MM.1S (cell line): ENCODE measurements at places on chromosomes 1 and 21.

- no peak overlapping the region for H3K4me3 ChIP-seq
- H3K27me3 ChIP-seq = no peaks in the 10 kb centered on the region
- H3K27ac ChIP-seq = no peak overlapping the region
- DNase-seq = no peak
Observed at GRCh38 chr1:235239851-235240250, 78.8 kb upstream of the RBM34 start.

GRCh38 chr1:14220811-14221210 lies 377.7 kb upstream of the KAZN start:
- no peaks in the 10 kb centered on the region for H3K4me1 ChIP-seq
- no peaks in the 10 kb centered on the region for H3K36me3 ChIP-seq

DNA sequence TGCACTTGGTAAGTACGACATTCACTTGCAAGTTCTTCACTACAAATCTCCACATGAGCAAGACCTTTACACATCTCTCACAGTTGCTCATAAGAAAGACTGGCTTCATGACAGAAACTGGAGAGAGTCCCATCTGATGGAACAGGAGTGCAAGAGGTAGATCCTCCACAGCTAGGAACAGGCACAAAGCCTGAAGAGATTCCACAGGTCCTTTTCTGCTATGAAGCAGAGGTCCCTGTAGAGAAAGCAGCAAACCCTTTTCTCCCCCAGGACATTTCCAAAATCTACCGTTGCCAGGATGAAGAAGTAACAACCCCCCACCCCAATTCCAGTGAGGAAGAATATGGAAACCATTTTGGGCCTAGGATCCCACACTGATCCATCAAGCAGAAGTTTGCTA lies 47.3 kb downstream of the EIF4G3 start:
- no peak for DNase-seq
- H3K27ac ChIP-seq = no peak overlapping the region
- H3K27me3 ChIP-seq = no peaks in the 10 kb centered on the region
- H3K36me3 ChIP-seq = no peaks in the 10 kb centered on the region
- H3K4me3 ChIP-seq = no peak overlapping the region

GRCh38 chr1:200166411-200166810 lies 138.9 kb downstream of the NR5A2 start:
- no peak overlapping the region for H3K4me3 ChIP-seq
- no peak overlapping the region for H3K27ac ChIP-seq
- no peaks in the 10 kb centered on the region for H3K4me1 ChIP-seq
- DNase-seq = no peak
- H3K27me3 ChIP-seq = no peaks in the 10 kb centered on the region

- no peak for DNase-seq
- no peaks in the 10 kb centered on the region for H3K4me1 ChIP-seq
- peaks cover 71% of the 10 kb centered on the region for H3K27me3 ChIP-seq
- H3K4me3 ChIP-seq = no peak overlapping the region
- H3K36me3 ChIP-seq = no peaks in the 10 kb centered on the region
Observed at GRCh38 chr1:29325675-29326074, 89.4 kb downstream of the PTPRU start.

DNA sequence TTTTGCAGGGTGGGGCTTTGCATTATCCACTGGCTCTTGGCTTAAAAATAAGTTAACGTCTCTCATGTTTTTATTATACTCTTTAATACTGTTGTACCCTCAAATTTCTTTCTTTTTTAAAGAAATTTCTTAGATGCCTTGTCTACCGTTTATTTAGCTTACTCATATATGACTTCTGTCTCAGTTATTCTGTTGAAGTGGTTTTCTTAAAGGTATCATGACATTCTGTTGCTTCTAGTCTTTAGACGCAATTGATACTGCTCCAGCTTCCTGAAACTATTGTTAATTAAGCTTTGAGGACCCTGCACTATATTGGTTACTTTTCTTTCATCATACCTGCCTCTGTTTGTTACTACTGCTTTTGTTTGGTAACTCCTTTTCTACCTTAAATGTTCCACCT lies 11.7 kb downstream of the PKN2 start:
- no peak for DNase-seq
- H3K36me3 ChIP-seq = no peaks in the 10 kb centered on the region
- H3K27me3 ChIP-seq = no peaks in the 10 kb centered on the region

GRCh38 chr1:209402697-209403096 lies 180.8 kb upstream of the CAMK1G start:
- H3K27me3 ChIP-seq = no peaks in the 10 kb centered on the region
- DNase-seq = no peak
- H3K27ac ChIP-seq = no peak overlapping the region
- peaks cover 14% of the 10 kb centered on the region for H3K4me1 ChIP-seq
- H3K36me3 ChIP-seq = no peaks in the 10 kb centered on the region
